Fibroblast of skin of abdomen (primary cell): ENCODE measurements at places on chromosomes 2 and 18.
A peak's percentile ranks its signal among the peaks of the same experiment; 100 is the strongest.

GRCh38 chr18:52979892-52980291 lies 639.9 kb downstream of the DCC start:
- DNase-seq = no peak

DNA sequence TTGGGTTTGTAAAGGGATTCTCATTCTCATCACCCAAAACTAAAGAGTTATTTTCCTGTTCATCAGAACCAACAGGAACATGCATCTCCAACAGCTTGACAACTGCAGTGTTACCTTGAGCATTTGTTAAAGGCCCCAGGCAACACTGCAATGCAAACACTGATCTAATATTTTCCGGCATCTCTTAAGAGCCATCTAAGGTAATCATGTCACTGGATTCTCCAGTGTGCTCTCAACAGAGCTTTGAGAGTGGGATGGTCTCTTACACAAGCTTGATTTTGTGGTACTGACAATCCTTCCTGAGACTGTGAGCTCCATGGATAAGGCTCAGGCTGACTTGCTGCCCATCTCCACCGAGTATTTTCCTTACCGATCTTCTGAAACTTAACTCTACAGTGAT lies 90.5 kb upstream of the ITGB6 start:
- DNase-seq = no peak

DNA sequence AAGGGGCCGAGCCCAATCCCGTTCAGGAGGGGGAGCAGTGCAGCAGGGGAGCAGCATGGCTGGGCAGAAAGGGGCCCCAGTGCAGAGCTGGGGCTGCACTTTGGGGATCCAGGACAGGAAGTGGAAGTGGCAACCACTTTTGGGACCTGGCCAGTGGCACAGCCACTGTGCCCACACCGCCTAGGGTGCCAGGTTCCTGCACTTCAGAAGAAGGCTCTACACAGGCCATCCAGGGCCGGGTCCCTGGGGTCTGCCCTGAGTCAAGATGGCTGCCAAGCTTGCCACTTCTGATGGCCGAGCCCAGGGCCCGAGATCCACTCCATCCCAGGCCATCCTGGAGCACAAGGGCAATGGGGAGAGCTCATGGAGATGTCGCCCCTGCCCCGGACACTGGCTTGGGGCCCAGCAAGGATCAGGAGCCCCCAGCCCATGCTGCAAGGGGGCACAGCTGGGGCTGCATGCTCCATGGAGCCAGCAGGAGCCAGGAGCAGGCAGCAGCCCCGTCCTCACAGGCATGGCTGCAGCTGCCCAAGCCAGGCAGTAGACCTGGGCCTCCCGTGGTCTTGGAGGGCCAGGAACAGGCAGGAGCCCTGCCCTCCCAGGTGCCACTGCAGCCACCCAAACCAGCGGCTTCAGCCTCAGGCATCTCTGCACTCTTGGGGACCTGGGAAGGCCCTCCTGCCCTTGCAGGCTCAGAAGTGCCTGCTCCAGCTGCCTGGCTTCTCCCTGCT lies 35.0 kb upstream of the ID2 start:
- no peak for DNase-seq

GRCh38 chr2:134206031-134206430 lies 47.8 kb upstream of the MGAT5 start:
- DNase-seq = no peak

GRCh38 chr2:88753833-88754584 lies 62.5 kb downstream of the RPIA start:
- DNase-seq = peak; percentile 22

DNA sequence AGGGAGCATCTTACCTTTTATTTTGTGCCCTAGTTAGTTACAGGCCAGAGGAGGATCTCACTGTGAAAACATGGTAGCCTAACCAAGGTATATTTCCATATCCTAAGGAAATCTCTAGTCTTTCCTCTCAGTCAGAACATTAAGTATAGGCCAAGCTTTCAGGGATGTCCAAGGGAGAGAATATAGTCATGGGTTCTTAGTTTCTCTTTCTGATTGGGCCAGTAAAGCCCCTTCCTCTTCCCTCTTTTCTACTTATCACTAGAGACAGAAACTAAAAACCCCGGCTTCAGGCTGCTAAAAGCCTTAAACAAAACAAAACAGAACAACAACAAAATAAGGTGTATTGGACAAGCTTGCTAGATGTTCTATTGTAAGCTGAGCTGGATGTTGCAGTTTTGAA lies 44.3 kb upstream of the TNFRSF11A start:
- no peak for DNase-seq

- DNase-seq = peak; percentile 55
These were observed 24.3 kb upstream of the VIT start for GRCh38 chr2:36672199-36672598.

GRCh38 chr2:236670235-236670620 lies 100.6 kb downstream of the ACKR3 start:
- DNase-seq = no peak

GRCh38 chr2:185188656-185189055 lies 549.9 kb upstream of the FSIP2 start:
- DNase-seq = no peak

DNA sequence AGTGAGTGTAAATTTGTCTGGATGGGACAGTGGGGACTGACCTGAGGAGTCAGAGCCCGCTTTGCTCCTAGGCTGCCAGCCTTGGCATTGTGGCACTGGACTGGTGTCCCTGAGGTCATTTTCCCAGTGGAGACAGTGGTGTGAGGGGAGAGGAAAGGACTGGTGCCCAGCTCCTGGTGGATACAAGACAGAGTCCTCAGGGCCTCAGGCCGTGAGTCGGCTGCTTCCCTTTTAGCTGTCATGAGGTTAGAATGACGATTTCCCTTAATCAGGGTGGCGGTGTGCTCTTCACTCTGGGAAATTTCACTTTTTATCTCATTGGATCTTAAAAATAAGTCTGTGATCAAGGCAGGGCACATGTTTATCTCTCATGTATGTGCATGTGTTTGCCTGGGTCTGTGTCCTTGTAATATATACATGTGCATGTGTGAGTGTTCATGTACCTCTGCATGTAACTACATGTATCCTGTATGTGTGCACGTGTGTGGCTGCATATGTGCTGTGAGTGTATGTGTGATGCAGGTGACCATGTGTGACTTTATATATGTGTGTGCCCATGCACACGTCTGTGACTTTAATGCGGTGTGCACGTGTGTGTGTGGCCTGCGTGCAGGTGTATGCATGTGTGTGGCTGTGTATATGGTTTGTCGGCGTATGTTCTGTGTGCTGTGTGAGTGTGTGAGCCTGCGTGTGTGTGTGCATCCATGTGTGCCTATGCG lies 55.7 kb downstream of the GLI2 start:
- DNase-seq = no peak

GRCh38 chr2:9327873-9328352 lies 95.4 kb downstream of the ITGB1BP1 start:
- DNase-seq = no peak

DNA sequence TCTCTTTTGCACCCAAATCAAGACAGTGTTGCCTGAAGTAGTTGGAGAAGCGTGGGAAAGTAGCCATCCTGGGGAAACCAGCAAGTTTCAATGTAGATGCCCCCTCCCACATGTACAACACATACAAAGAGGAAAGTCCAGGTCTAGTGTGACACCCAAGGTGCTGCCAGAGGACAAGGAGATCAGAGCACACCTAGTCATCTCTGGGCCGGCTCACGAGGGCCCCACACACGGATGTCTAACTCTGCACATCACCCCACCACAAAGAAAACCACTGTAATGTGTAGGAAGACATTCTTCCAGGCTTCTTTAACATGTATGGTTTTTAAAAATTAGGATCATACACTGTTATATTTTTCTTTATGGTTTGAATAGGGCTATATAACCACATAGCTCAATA lies 21.6 kb downstream of the PARD6G start:
- no peak for DNase-seq

DNA sequence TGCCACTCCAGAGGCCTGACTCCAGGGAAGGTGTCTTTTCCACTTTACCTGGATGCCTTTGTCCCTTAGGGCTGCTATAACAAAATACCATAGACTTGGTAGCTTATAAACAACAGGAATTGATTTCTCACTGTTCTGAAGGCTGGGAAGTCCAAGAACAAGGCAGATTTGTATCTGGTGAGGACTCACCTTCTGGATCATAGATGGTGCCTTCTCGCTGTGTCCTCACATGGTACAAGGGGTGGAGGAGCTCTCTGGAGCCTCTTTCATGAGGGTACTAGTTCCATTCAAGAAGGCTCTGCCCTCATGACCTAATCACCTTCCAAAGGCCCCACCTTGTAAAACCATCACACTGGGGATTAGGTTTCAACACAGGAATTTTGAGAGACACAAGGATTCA lies 52.1 kb downstream of the SLC4A3 start:
- no peak for DNase-seq

DNA sequence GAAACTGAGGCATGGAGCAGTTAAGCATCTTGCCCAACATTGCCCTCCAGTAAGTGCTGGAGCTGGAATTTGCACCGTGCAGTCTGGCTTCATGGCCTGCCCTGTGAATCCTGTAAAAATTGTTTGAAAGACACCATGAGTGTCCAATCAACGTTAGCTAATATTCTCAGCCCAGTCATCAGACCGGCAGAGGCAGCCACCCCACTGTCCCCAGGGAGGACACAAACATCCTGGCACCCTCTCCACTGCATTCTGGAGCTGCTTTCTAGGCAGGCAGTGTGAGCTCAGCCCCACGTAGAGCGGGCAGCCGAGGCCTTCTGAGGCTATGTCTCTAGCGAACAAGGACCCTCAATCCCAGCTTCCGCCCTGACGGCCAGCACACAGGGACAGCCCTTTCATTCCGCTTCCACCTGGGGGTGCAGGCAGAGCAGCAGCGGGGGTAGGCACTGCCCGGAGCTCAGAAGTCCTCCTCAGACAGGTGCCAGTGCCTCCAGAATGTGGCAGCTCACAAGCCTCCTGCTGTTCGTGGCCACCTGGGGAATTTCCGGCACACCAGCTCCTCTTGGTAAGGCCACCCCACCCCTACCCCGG lies 1.3 kb downstream of the PROC start:
- no peak for DNase-seq

GRCh38 chr2:182240862-182241371 lies 185.9 kb downstream of the PDE1A start:
- DNase-seq = peak; percentile 10

DNA sequence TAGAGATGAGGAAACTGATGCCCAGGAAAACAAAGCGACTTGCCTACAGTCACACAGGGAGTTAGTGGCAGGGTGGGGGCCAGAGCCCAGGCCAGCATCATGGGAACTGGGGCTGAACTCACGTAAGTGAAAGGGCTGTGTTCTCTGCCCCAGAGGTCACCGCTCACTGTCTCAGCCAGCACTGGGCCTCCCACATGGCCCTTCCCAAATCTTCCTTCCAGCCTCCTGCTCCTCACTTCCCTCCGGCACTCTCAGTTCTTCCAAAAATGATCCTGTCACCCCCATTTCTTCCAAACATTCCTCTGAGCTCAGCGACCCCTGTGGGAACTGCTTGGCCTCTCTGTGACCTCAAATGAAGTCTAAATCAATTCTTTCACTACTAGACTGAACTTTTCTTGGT lies 90.5 kb upstream of the TMEM247 start:
- DNase-seq = no peak

DNA sequence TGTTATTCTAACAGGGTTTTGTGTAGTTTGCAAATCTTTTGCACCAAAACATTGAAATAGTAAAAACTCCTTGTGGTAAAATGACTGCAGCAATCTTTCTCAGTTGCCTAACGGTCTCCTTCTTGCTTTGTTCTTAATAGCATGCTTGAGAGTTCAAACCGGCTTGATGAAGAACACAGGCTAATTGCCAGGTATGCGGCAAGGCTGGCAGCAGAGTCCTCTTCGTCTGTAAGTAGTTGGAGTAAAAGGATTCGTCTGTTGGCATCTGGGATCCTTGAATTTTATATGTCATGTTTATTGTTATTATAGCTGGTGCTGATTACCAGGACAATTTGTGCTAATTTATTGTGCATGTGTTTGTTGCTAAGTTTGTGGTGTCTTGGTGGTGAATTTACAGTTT lies 138.1 kb downstream of the DTNA start:
- no peak for DNase-seq

- DNase-seq = peak; percentile 7
These were observed 31.2 kb downstream of the MAP3K2 start for GRCh38 chr2:127356531-127356930.

DNA sequence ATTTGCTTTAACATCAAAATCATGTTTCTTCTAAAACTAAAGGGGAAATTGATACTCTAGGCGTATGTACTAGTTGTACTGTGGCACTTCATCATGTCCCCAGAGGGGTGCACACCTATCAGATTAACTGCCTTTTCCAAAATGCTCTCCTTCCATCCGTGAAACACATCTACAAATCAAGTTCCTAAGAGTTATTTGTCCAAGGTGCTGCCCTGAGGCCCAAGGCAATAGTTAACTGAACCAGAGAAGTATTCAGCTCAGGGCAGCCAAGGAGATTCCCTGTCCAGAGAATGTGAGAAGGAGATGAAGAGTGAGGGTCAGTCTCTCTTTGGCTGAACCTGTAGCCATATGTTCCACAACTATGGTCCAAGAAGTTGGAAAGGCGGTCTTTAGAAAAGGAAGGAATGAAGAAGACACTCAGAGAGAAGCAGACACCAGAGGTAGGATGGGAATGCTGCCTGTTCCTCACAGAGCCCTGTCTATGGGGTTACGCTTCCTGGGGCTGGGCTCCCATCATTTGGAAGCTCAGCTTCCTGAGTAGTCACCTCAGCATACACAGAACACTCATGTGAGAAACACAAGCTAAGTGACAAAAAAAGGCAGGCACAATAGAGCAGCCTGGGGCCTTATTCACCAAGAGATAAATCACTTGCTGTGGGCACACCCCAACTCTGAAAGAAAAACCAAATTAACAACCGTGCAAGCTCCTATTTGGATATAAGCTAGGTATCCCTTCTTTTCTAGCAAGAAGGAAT lies 55.6 kb downstream of the ANKRD44 start:
- DNase-seq = peak; percentile 12

DNA sequence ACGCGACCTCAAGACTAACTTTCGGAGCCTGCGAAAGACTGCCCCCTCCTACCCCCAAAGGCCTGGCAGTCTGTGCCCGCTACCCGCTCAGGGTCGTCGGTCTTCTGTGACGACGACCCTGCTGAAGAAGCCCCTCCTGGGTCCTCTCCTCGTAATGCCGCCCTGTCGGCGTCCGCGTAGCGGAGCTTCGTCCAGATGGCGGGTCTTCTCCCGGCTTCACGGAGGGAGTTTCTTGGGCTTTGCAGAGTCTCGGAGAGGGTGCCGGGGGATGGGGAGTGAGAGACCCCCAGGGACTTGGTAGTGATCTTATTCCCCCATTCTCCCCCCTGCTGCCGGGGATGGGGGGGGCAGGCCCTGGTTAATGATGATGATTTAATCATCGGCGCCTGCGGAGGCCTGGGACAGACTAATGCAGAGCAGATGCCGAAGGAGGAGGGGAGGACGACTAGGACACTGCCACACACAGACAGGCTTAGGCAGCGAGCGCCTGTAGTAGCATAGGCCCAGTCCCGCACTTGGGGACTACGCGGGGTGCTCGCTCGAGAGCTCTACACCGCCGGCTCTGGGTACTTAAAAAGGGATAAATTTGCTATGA lies 528 bp upstream of the PCGF1 start:
- DNase-seq = peak; percentile 87

GRCh38 chr2:150144546-150145298 lies 342.7 kb downstream of the RND3 start:
- no peak for DNase-seq

- DNase-seq = no peak
These were observed 140.3 kb upstream of the RASGRP3 start for GRCh38 chr2:33336036-33336625.
